Cardiac fibroblast (primary cell): ENCODE measurements at places on chromosomes 13 and 19.

DNA sequence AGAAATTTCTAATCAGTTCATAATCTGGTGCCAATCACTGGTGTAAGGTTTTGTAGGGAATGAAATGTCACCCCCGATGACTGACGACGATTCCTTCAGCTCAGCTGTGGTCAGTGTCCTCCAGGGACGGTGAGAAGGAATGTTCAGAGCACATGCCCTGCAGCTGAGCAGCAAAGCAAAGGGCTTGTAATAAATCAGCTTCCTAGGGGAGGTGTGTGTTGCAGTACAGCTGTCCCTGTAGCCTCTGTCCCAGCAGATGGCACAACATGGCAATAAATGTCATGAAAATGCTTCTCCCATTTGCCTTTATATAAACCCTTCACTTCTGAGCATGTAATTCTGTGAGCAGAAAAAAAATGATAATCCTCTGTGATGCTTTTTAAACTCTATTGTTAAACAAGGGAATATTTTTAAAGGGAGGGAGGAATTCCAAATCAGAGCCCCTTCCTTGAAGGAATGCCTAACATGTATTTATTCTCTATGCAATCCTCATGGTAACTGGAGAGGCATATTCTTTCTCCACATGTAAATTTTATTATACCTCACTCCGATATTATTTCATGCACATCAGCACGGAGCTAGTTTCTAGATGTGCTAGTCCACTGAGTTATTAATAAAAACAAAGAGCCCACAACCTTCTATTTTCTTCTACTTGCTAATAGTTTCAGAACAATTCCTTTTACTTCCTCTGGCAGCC is 102.5 kb downstream of the FAM216B start:
- peak; percentile 79 for DNase-seq

- no peak for DNase-seq
These were observed 19.4 kb downstream of the TSHZ3 start for GRCh38 chr19:31329819-31330218.

GRCh38 chr19:5339198-5339949 is 1.2 kb downstream of the PTPRS start:
- no peak for DNase-seq

DNA sequence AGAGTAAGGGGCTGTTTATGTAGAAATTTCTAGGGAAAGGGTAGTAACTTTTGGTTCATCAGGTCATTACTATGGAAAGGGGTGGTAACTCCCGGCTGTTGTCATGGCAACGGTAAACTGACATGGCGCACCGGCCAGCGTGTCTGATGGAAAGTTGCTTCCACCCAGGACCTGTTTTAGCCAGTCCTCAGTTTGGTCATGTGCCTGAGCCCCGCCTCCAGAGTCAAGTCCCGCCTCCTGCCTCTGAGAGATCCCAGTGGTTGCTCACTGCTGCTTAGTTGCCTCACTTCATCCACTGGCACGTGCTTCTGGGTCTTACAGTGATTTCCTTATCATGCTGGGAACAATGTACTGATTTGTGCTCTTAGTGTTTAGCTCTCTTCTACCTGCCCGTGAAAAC is 455.2 kb upstream of the ZNF507 start:
- DNase-seq: no peak

DNA sequence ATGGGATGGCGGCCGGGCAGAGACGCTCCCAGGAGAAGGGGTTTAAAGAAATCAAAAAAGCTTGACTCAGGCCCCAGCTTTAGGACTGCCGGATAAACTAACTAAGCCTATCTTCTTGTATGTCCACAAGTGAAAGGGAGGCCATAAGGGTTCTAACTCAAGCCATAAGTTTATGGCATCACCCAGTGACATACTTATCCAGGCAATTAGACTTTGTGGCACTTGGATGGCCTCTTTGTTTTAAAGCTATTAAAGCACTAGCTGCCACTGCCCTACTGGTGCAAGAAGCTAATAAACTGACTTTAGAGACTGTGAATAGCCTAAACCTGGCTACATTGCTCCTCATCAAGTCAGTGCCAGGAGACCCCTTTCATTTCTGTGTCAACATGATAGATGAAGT is 102.0 kb downstream of the ZNF429 start:
- no peak for DNase-seq

GRCh38 chr19:57047743-57048142 is 72.0 kb upstream of the USP29 start:
- DNase-seq: no peak

- DNase-seq: no peak
These were observed 23.1 kb downstream of the PNPLA6 start for GRCh38 chr19:7558667-7559066.

DNA sequence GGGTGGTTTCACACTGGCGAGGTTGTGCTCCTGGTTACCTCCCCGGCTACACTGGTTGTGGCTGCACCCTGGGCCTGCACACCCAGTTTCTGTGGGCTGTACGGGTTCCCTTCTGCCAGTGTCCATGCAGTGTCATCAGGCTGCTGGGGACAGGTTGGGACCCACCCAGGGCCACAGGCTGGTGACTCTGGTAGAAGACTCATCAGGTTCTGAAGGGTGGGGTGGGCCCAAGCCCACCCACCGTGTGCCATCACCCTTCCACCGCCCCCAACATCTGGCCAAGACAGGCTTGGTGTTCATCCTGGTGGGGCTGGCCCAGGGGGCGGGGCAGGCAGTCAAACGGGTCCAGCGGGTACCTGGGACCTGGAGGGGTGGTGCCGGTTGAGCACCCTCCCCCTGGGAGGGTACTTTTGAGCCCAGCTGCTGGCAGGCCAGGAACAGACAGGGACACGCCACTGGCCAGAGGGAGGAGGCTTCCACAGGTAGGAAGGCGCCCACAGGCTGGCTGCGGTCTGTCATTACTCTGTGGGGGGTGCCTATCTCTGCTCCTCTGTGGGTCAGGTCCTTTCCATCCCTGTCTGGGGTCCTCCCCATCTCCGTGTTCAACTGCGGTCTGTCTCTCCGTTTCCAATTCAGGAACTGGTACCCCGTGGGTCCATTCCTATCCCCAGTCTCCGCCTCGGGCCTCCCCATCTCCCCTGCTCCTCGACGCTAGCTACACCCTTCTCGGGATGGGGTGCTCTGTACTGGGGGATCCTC is at the start of gene RNF225:
RNF225 (plus strand) TSS at position 437 of the 759 bp plus-strand sequence. CDS start 434 bp downstream, outside the sequence.
- no peak for DNase-seq
